Heart left ventricle (tissue), 16 donors: ENCODE measurements at places on chromosomes 7 and 10. TPM values are rescaled to one million over a fixed set of nuclear protein-coding genes. Genes with fewer than 3 reads are reported as not detected.

DNA sequence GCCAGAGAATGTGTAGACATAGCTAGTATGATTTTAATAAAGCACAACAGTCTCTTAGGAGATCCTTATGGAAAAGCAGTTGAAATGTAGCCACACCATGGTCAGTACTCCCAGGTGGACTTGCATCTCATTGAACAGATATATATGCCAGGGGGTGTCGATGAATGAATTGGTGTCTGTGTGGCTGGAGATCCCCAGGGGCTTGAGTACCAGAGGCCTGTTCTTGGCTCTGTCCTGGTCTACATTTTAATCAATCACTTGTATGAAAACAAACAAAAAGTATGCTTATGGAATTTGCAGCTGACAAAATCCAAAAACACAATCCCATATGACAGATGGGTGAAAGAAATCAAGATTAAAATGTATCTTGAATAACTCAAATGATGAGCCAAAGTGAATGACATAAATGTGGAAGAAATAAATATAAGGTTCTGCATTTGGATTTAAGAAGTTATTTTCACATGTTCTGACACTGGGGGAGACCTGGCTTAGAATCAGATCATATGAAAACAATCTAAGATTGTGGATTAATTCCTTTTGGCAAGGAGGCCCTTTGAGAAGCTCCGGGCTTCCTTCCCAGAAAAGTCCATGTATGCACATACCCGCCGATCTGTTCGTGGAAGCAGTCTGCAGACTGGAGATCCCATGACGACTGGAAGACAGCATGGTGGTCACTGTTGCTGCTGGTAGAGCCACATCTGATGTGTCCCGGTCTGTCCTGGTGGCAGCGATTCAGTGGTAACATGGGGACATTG is 15.6 kb downstream of the CLEC2L start:
- no peak overlapping the region for H3K4me3 ChIP-seq
- no peak overlapping the region for H3K27ac ChIP-seq
- H3K4me1 ChIP-seq, result no peaks in the 10 kb centered on the region
- DNase-seq, result no peak
- H3K27me3 ChIP-seq, result no peaks in the 10 kb centered on the region
- no peaks in the 10 kb centered on the region for H3K36me3 ChIP-seq

GPR26 gene
- not detected for polyA plus RNA-seq

CTAGE15 gene
- not detected for polyA plus RNA-seq

C10orf95 gene
- polyA plus RNA-seq, result not detected

GRCh38 chr10:6659451-6659850 is 79.4 kb upstream of the PRKCQ start:
- no peak overlapping the region for H3K4me3 ChIP-seq
- no peaks in the 10 kb centered on the region for H3K4me1 ChIP-seq
- no peaks in the 10 kb centered on the region for H3K27me3 ChIP-seq
- H3K27ac ChIP-seq, result no peak overlapping the region

- H3K36me3 ChIP-seq, result no peaks in the 10 kb centered on the region
- no peaks in the 10 kb centered on the region for H3K4me1 ChIP-seq
- no peak overlapping the region for H3K4me3 ChIP-seq
These were observed 395.7 kb upstream of the NRG3 start for GRCh38 chr10:81479316-81479715.

LMTK2 gene
- polyA plus RNA-seq, result 10.1 TPM

DNA sequence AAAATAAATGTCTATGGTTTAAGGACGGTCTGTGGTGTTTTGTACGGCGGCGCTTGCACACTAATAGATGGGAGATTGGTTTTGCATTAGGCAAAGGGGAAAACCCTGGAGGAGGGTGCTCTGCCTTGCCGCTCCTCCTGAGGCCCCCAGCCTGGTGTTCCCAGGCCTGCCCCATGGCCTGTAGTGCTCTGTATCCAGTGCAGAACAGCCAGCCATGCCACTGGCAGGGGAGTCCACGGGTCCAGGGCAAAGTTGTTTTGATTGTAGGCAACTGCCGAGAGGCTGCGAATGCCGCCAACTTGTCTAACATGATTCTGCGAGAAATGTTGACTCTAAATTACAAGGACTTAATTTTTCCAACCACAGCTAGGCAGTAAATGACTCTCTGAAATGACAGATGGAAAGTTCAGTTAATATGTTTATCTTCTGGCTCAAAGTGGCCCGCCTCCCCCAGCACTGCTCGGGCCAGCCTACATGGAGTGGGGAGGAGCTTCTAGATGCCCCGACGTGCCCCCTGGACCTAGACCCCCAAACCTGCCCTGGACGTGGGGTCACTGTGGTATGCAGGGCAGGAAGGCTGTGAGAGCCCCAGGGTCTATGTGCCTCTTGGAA is 104.6 kb upstream of the GDF10 start:
- H3K27ac ChIP-seq, result no peak overlapping the region
- no peak overlapping the region for H3K4me3 ChIP-seq
- DNase-seq, result no peak
- H3K36me3 ChIP-seq, result no peaks in the 10 kb centered on the region
- no peaks in the 10 kb centered on the region for H3K27me3 ChIP-seq

DNA sequence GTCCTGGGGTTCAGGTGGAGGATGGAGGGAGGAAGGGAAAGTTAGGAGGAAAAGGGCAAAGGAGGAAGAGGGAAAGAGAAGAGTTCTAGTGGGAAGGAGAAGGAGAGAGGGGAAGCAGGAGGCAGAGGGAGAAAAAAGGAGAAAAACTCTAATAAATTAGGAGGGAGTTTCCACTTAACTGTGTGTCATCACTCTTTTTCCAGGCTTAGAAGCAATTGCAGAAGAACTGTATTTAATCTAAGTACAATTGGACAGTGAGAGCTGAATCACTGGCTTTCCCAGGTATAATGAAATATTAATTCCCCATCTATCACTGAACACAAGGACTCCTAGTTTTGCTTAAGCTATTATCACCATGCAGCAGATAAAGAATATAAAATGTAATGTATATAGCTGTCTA is 76.8 kb downstream of the CREB3L2 start:
- H3K4me3 ChIP-seq, result no peak overlapping the region
- no peak for DNase-seq
- H3K4me1 ChIP-seq, result no peaks in the 10 kb centered on the region
- no peaks in the 10 kb centered on the region for H3K27me3 ChIP-seq
- no peak overlapping the region for H3K27ac ChIP-seq
- peaks cover 49% of the 10 kb centered on the region for H3K36me3 ChIP-seq

SLC16A9 gene
- 0.34 TPM for polyA plus RNA-seq

DNA sequence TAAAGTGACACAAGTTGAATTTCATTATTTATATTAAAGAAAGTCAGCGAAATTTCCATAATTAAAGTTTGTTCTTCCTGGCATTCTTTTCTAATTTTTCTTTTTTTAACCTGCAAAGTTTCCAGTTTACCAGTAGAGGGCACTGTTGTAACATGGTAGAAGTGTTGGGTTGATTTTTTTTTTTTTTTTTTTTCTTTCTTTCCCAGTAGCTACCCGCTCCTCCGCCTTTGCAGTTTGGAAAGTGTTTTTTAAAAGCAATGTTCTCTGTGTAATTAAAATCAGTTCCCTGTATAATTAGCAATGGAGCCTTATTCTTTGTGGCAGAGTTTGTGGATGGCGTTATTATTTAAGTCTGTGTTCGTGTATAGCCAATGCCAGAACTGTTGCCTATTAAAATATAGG is 53.7 kb downstream of the TAF3 start:
- H3K4me1 ChIP-seq, result no peaks in the 10 kb centered on the region
- no peaks in the 10 kb centered on the region for H3K36me3 ChIP-seq
- no peaks in the 10 kb centered on the region for H3K27me3 ChIP-seq
- H3K4me3 ChIP-seq, result no peak overlapping the region

FAM3C gene
- polyA plus RNA-seq, result 97.2 TPM

FFAR4 gene
- polyA plus RNA-seq, result 0.08 TPM

DNA sequence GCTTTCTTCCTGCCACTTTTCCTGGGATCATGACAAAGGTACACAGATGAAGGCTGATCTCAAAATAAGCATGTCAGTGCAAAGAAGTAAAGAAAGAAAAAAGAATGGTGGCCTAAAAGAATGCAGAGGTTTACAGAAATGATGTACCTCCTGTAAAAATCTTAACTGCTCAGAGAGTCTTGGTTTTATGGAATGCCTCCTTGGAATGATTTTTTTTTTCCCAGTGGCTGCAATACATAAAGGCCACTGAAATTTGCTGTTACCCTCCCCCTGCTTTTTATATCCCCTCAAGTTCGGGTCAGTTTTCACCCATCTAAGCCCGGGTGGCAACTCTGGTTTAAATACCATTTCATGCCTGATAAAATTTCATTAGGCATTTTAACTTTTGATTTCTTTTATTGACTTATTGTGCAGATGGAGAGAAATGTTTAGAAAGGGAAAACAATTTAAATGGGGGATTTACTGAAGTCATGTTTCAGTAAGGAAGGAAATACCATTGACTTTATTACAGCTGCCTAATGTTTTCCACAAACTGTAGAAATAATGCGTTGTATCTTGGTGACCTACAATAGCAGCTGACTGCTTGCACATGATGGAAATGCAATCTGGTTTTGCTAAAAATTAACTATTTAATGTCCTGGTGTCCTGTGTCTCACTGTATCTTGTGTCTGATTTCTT is 102.5 kb downstream of the SAMD9 start:
- no peaks in the 10 kb centered on the region for H3K36me3 ChIP-seq
- H3K27me3 ChIP-seq, result no peaks in the 10 kb centered on the region
- H3K4me3 ChIP-seq, result no peak overlapping the region
- DNase-seq, result no peak

RADIL gene
- 2.1 TPM for polyA plus RNA-seq

DNA sequence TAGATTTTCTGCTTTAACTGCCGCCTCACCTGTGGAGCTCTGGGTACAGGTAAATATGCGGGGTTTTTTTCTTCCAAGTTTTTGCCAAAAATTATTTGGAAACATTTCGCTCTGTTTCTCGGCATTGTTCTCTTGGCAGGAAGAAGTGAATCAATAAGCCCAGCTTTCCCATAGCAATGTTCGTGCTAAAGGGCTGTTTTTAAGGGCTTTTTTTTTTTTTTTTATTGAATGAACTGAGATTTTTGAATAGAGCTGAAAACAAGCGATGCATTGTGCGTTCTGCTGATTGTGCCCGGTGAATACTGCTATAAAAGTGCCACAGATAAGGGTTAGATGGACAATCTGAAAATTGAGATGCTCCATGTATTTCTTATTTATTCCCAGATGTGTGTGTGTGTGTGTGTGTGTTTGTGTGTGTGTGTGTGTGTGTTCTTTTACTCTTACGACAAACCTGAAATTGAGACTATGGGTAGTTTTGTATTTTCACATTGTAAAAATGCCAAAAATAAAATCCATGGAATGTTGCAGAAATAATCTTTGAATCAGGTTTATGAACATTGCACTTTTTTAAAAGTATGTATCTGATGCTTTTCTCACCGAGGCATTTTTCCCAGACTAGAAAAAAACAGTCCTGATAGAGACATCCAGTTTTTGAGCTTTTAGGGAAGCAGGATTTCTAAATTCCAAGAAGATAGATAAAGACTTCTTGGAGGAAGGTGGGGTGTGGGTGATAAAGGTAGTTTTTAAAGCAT is 30.5 kb downstream of the KIAA1217 start:
- no peak for DNase-seq
- no peak overlapping the region for H3K4me3 ChIP-seq
- no peaks in the 10 kb centered on the region for H3K27me3 ChIP-seq
- H3K36me3 ChIP-seq, result no peaks in the 10 kb centered on the region

GRCh38 chr7:96521068-96521894 is 188.4 kb downstream of the SEM1 start:
- no peak overlapping the region for H3K4me3 ChIP-seq
- H3K27me3 ChIP-seq, result no peaks in the 10 kb centered on the region
- no peak for DNase-seq
- no peaks in the 10 kb centered on the region for H3K36me3 ChIP-seq
- no peaks in the 10 kb centered on the region for H3K4me1 ChIP-seq
- no peak overlapping the region for H3K27ac ChIP-seq

- H3K36me3 ChIP-seq, result peaks cover 15% of the 10 kb centered on the region
- H3K27me3 ChIP-seq, result no peaks in the 10 kb centered on the region
- no peak overlapping the region for H3K27ac ChIP-seq
- H3K4me3 ChIP-seq, result no peak overlapping the region
- DNase-seq, result no peak
These were observed 6.2 kb downstream of the SAR1A start for GRCh38 chr10:70164163-70164562.

GRCh38 chr7:32045228-32045627 is 25.0 kb downstream of the PDE1C start:
- DNase-seq, result no peak
- no peaks in the 10 kb centered on the region for H3K36me3 ChIP-seq
- H3K4me3 ChIP-seq, result no peak overlapping the region
- H3K4me1 ChIP-seq, result peaks cover 38% of the 10 kb centered on the region
- H3K27me3 ChIP-seq, result no peaks in the 10 kb centered on the region
- H3K27ac ChIP-seq, result no peak overlapping the region

DNA sequence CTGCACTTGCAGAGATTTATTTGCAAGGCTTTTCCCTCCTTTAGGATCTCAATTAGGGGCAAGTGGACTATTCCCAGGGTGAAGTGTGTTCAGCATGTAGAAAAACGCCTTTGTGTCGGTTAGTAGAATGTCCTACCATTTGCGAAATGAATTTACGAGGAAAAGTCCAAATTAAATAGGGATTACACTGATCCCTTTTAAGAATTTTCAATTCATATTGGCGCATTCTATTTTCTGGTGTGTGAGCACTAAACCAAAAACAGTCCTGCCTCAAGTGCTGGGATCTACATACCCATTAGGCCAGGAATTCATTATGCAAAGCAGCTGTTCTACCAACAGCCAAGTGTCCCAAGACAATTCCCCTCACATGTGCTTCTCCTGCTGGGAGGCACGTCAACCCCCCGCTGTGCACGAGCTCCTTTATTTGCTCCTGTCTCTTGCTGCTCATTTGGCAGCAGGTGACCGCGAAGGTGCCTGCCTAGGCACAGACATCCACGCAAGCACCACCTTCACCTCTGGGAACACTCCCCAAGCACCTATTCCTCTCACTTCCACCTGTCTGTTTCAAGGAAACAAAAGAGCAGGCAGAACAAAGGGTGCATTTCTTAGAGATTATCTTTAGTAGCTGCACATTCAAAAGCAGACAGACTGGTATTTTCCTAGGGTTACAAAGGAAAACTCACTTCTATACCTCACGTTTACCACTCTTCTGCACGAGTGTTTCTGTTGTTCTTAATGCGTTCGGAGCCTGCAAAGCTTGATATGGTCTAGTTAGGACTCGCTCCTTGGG is 134.6 kb upstream of the FGFR2 start:
- H3K4me3 ChIP-seq, result no peak overlapping the region
- H3K27me3 ChIP-seq, result no peaks in the 10 kb centered on the region
- H3K4me1 ChIP-seq, result no peaks in the 10 kb centered on the region
- no peak overlapping the region for H3K27ac ChIP-seq

DNA sequence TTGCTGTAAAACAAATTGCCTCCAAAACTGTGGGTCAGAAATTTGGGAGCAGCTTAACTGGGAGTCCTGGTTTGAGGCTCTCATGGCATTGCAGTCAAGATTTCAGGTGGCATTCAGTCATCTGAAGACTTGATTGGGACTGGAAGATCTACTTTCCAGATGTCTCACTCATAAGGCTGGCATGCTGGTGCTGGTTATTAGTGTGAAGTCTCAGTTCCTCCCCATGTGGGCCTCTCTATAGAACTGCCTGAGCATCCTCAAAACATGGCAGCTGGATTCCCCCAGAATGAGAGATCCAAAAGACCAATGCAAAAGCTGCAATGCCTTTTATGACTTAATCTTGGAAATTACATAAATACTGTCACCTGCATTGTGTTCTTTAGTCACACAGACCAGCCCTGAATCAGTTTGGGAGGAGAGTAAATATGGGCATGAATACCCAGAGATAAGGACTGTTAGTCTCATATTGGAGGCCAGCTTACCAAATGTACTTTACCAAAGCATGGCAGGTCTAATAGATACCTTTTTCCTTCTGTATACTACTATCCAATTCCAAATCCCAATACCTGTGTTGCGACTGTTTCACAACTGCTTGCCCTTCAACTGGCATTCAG is 6.5 kb upstream of the HERPUD2 start:
- no peak overlapping the region for H3K4me3 ChIP-seq
- H3K4me1 ChIP-seq, result no peaks in the 10 kb centered on the region
- H3K36me3 ChIP-seq, result no peaks in the 10 kb centered on the region
- no peaks in the 10 kb centered on the region for H3K27me3 ChIP-seq
- H3K27ac ChIP-seq, result no peak overlapping the region
- no peak for DNase-seq
